ENCODE measurements at places on chromosomes 2 and 18.

DNA sequence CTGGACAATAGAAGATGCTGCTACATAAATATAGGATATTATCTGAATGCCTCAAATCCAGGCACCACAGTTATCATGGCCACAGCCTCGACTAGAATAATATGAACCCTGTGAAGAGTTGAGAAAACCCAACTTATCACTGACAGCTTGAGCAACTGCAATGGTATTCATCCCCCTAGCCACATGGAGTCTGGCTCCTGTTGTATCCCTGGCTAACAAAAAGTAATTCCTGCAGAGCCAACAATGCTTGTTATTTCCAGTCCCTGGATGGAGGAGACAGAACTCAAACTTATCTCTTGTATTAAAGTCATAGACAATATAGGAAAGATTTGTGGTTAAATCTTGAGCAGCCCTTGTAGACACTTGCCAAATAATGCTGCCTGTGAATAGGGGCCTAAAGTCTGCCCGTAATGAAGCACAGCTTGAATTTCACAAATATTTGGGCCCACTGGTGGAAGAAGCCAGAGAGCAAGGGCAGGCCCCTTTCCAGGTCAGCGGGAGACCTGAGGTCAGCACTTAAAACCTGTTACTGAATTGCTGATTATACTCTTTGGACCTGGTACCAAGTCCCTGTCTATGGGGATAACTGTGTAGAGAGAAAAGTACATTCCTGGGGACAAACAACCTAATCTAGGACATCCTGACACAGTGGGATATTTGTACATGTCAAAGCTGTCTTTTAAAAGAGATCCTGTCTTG lies 28.4 kb upstream of the SUCLG1 start:
- DNase-seq: no peak

GRCh38 chr2:152089238-152089637 lies 9.6 kb downstream of the CACNB4 start:
- no peak for DNase-seq

DNA sequence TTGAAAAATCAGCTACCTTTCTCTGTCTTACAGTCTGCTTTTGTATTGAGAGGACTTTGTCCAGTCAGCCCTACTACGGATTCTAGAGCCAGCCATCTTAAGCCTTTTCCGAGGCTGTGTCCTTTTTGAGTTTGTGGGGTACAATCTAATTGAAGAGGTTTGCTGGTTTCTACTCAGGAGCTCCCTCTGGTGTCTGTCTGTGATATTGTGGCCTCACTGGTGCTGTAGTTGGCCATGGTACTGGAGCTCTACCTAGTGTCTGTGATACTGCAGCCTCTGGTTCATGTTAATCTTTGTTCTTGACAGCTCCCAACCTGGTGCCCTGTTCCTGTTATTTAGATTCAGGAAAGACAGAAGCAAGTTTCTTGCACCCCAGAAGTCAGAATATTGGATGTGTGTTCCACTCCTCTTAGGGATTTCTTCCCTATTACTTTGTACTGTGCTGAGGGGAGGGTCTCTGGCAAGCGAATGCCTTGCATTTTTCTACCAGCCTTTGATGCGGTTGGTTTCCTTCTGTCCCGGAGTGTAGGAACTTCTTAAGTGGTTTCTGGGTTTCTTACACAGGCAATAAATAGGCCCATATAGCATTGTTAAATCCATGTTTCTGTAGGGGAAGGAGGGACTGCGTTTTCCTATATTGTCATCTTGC lies 78.5 kb downstream of the ACSL3 start:
- DNase-seq: peak; percentile 94

DNA sequence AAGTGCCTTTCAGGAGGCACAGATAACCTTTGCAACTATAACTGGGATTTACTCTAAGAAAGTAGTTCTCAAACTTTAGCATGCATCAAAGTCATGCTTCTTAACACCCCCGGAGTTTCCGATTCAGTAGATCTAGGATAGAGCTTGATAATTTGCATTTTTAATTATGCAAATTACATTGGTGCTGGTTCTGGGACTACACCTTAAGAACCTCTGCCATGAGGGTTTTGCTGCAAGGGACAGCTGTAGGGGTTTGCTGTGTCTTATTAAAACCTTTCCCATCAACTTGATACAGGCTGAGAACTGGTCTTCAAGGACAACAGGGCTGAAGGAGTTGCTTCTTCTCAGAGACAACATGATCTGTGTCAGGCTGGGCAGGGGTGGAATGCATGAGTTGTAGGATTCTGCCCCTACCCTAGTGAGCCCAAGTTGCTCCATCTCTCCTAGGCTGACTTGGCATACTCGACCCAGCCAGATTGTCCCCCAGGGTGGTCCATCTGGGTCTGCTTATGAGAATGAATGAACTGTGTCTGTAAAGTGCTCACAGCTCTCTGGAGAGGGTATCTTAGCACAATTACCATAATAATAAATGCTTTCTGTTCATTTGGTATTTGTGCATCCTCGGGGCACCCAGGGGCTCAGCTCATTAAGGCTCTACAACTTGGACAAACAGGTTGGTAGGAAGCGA lies 232.7 kb downstream of the CLIP4 start:
- no peak for DNase-seq

DNA sequence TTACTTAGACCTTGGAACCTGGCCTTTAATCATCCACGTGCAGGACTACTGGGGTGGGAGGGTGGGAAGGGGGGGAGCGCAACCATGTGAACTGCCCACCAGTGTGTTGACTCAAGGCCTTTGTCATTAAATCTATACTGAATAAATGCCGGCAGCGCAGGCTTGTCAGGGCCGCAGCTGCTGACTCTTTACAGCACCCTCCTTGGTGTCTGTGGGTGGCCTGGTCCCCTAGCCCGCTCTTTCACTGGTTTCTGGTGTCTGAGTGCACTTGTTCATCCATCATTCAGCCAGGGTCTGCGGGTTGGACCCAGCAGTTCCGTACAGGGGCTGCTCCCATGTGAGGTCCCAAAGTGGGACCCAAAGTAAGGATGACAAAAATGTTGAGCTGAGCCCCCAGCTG lies 11.5 kb downstream of the MAP3K2 start:
- no peak for DNase-seq
